Keratinocyte (primary cell): ENCODE measurements at places on chromosomes 3 and 15.

- no peak overlapping the region for H3K4me3 ChIP-seq
- no peaks in the 10 kb centered on the region for H3K36me3 ChIP-seq
- H3K27me3 ChIP-seq: no peaks in the 10 kb centered on the region
- no peak for DNase-seq
- no peaks in the 10 kb centered on the region for H3K4me1 ChIP-seq
- no peak overlapping the region for H3K27ac ChIP-seq
Measured at GRCh38 chr15:93307513-93307912, 218.5 kb upstream of the RGMA start.

GRCh38 chr15:48010316-48010715 is 110.5 kb upstream of the SLC24A5 start:
- H3K4me3 ChIP-seq: no peak overlapping the region
- H3K4me1 ChIP-seq: no peaks in the 10 kb centered on the region
- H3K36me3 ChIP-seq: no peaks in the 10 kb centered on the region

DNA sequence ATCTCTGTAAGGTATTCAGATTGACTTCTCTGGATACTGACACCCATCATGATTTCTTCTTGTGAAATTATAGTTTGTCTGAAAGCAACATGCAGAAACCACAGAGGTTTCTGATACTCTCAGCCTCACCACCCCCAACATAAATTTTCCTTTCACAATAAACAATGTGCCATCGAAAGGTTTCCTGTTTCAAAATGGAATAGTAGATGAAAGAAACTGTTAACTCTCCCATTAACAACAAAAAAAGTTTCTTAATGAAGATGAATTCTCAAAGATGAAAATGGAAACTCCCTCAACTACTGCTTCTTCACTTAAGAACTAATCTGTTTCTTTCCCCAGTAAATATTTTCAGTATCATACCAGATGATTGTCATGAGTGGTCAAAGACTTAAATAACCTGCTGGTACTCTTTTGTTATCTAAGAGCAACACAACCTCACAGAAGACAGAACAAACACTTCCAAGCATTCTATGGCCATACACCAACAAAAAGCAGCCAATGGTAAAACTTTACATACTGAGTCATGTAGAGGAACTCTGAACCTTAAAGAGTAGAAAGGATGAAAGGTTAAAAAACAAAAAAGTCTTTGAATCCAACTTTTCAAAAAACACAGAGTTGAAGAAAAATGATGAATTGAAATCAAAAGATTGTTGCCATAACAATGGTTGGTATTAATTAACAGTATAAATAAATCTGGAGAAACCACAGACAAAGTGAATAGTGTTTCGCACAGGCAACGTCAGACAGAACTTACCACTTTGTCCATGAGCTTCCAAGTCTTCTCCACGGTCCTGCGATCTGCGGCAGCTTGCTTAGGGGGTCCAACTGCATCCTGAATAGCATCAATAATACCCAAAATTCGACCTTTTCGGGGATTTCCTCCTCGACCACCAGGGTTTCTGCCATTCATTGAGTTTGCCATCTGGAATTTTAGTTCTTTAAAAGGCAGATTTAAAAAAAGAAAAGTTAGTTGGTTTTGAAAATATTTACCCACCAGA is 1.9 kb downstream of the CBLB start:
- peaks cover 13% of the 10 kb centered on the region for H3K4me1 ChIP-seq
- no peak overlapping the region for H3K27ac ChIP-seq
- no peaks in the 10 kb centered on the region for H3K27me3 ChIP-seq
- H3K4me3 ChIP-seq: peak overlapping the region; percentile 86
- no peak for DNase-seq

DNA sequence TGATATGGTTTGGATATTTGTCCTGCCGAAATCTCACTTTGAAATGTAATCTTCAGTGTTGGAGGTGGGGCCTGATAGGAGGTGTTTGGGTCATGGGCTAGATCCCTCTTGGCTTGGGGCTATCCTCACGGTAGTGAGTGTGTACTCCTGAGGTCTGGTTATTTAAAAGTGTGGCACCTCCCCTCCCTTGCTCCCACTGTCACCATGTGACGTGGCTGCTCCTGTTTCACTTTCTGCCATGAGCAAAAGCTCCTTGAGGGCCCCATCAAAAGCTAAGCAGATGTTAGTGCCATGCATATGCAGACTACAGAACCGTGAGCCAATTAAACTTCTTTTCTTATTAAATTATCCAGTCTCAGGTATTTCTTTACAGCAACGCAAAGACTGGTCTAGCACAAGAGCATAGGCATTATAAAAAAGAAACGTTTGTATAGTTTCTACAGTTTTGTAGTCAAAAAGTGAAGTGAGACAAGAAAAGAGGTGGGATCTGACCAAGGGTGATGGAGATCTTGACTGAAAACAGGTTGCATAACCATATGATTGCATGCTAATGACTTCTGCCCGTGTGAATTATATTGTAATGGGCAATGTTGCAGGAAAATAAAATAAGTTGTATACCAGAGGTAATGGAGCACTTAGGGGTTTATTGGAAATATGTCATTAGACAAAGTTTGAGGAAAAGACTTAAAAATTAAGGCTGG is 28.5 kb upstream of the CLASP2 start:
- H3K27ac ChIP-seq: no peak overlapping the region
- peaks cover 17% of the 10 kb centered on the region for H3K4me1 ChIP-seq
- no peaks in the 10 kb centered on the region for H3K36me3 ChIP-seq
- H3K27me3 ChIP-seq: no peaks in the 10 kb centered on the region
- DNase-seq: no peak

GRCh38 chr3:1855841-1856240 is 242.8 kb upstream of the CNTN4 start:
- no peaks in the 10 kb centered on the region for H3K4me1 ChIP-seq
- H3K36me3 ChIP-seq: no peaks in the 10 kb centered on the region
- no peak overlapping the region for H3K27ac ChIP-seq

GRCh38 chr15:74173380-74174218 is at the start of gene ISLR:
ISLR (plus strand) TSS chr15:74173710; CDS start chr15:74174859, 1,149 bp downstream.
- H3K36me3 ChIP-seq: no peaks in the 10 kb centered on the region
- H3K27me3 ChIP-seq: peaks cover 27% of the 10 kb centered on the region
- no peak within 1 kb of the TSS for H3K4me3 ChIP-seq
- H3K4me1 ChIP-seq: no peaks in the 10 kb centered on the region
- H3K27ac ChIP-seq: no peak within 1 kb of the TSS

DNA sequence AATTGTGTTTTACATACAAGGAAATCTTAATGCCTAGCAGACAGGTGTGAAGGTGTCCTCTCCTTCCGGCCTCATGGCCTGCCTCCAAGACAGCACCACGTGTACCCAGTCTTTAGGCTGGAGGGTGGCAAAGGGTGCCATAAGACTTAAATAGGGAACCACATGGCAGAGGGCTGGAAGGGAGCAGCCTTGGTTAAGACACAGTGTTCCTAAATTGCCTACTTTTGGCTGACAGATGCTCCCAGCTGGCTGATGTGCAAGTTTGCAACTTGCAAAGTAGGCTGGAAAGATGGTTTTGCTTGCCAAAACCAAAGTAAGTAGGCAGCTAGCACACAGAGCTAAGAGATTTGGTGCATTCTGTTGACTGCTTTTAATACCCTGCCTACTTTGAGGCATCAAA is 45.2 kb downstream of the CCNB2 start:
- H3K4me3 ChIP-seq: no peak overlapping the region
- H3K36me3 ChIP-seq: peaks cover 41% of the 10 kb centered on the region
- no peak overlapping the region for H3K27ac ChIP-seq
- DNase-seq: no peak
- no peaks in the 10 kb centered on the region for H3K4me1 ChIP-seq

DNA sequence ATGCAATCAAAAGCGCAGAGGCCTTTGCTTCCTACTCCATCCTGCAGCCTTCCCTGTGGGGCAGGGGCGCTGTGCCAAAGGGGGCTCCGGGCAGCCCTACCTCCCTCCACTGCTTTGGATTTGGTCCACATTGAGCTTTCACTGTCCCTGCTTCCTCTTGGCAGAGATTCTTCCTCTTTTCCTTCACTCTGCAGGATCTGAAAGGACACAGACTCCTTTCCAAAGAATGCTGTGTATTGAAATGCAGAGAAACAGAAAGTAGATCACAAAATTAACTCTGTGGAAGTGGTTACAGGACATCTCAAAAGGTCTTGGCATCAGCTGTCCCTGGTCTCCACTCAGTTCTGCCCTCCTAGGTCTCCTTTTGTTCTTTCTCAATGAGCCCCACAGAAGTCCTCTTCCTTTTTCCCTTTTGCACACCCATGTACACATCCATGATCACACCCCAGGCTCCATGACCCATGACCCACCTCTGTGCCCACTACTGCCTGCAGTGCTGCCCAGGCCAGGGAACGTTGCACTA is 64.1 kb downstream of the CCR1 start:
- no peaks in the 10 kb centered on the region for H3K27me3 ChIP-seq
- no peak overlapping the region for H3K27ac ChIP-seq
- no peak overlapping the region for H3K4me3 ChIP-seq

- no peak for DNase-seq
- no peaks in the 10 kb centered on the region for H3K36me3 ChIP-seq
- no peaks in the 10 kb centered on the region for H3K27me3 ChIP-seq
- no peak overlapping the region for H3K27ac ChIP-seq
Measured at GRCh38 chr15:61173899-61174689, 55.0 kb downstream of the RORA start.

DNA sequence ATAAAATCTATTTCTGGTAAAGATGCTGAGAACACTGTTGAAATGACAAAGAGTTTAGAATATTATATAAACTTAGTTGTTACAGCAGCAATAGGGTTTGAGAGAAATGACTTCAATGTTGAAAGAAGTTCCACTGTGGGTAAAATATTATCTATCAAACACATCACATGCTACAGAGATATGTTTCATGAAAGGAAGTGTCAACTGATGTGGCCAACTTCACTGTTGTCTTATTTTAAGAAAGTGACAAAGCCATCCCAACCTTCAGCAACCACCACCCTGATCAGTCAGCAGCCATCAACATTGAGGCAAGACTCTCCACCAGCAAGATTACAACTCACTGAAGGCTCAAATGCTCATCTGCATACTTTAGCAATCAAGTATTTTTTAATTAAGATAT is 20.2 kb downstream of the TMEM39A start:
- H3K27me3 ChIP-seq: no peaks in the 10 kb centered on the region
- H3K4me1 ChIP-seq: no peaks in the 10 kb centered on the region
- H3K36me3 ChIP-seq: peaks cover 5% of the 10 kb centered on the region
- H3K27ac ChIP-seq: no peak overlapping the region

DNA sequence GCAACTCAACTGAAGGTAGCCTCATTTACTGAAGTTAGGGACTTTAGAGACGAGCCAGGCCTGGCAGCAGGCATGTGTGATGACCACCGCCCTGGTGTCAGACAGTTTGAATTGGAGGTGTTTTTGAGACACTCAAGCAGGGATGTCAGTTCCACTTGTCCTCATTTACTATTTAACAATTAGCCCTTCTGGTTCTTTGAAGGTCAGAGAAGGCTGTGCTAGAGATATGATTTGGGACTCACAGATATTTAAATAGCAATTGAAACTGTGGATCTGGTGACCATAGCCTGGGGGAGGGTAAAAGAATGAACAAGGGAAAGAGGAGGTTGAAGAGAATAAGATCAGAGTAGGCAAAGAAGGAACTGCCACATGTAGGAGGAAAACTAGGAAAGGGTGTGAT is 74.6 kb downstream of the REC114 start:
- peaks cover 7% of the 10 kb centered on the region for H3K4me1 ChIP-seq
- H3K27ac ChIP-seq: no peak overlapping the region
- H3K36me3 ChIP-seq: no peaks in the 10 kb centered on the region
- H3K27me3 ChIP-seq: no peaks in the 10 kb centered on the region
- no peak for DNase-seq

- H3K36me3 ChIP-seq: no peaks in the 10 kb centered on the region
- H3K4me3 ChIP-seq: no peak overlapping the region
- no peak overlapping the region for H3K27ac ChIP-seq
- no peaks in the 10 kb centered on the region for H3K27me3 ChIP-seq
- H3K4me1 ChIP-seq: no peaks in the 10 kb centered on the region
- no peak for DNase-seq
Measured at GRCh38 chr3:24661175-24661584, 166.5 kb upstream of the THRB start.

GRCh38 chr3:42119561-42120355 is 28.6 kb downstream of the TRAK1 start:
- peaks cover 85% of the 10 kb centered on the region for H3K4me1 ChIP-seq
- peak overlapping the region; percentile 23 for H3K27ac ChIP-seq
- no peaks in the 10 kb centered on the region for H3K27me3 ChIP-seq
- no peaks in the 10 kb centered on the region for H3K36me3 ChIP-seq
- DNase-seq: no peak
- H3K4me3 ChIP-seq: no peak overlapping the region

- H3K27me3 ChIP-seq: peaks cover 7% of the 10 kb centered on the region
- H3K27ac ChIP-seq: no peak overlapping the region
- DNase-seq: no peak
- no peaks in the 10 kb centered on the region for H3K36me3 ChIP-seq
- peaks cover 6% of the 10 kb centered on the region for H3K4me1 ChIP-seq
Measured at GRCh38 chr3:46375218-46375617, 4.5 kb downstream of the CCR5 start.

DNA sequence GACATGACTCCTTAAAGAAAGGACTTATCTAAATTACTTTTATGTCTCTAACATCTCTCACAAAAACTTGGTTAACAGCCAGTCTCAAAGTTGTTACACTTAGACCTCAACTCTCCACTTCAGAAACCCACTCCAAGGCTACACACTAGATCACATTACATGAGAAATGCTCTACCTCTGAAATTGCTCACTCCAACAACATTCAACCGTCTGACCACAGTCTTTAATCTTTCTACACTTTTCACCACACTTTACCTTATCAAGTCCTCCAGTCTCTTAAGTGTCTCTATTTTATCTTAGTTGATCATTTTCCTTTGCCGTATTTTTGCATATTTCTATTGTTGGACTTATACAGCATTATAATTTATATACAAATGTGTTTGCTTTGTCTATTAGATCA is 5.8 kb downstream of the SLC12A6 start:
- no peak for DNase-seq
- no peaks in the 10 kb centered on the region for H3K27me3 ChIP-seq
- no peak overlapping the region for H3K4me3 ChIP-seq
- no peaks in the 10 kb centered on the region for H3K36me3 ChIP-seq
- H3K4me1 ChIP-seq: peaks cover under 1% of the 10 kb centered on the region

DNA sequence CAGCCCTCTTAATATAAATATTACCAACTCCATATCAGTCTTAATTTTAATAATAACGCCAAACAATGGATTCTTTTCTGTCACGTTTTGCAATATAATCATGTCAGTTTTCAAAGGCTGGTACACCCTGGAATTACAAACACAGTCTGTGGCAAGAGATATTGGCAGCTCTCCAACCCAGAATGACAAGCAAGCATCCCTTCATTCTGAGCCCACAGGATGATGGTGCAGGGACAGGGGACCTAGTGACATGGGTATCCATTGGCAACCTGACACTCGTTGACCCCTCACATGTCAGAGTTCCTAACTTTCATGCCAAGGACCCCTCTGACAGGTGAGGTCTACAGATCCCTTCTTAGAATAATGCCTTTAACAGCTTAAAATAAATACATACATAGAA is 154.5 kb upstream of the TSC22D2 start:
- H3K4me1 ChIP-seq: peaks cover 15% of the 10 kb centered on the region
- H3K27ac ChIP-seq: no peak overlapping the region
- no peaks in the 10 kb centered on the region for H3K36me3 ChIP-seq
- H3K4me3 ChIP-seq: no peak overlapping the region
- no peaks in the 10 kb centered on the region for H3K27me3 ChIP-seq

GRCh38 chr3:43871627-43872245 is 181.0 kb downstream of the ABHD5 start:
- H3K4me3 ChIP-seq: no peak overlapping the region
- H3K4me1 ChIP-seq: peaks cover 73% of the 10 kb centered on the region
- H3K36me3 ChIP-seq: no peaks in the 10 kb centered on the region
- no peak for DNase-seq
